ENCODE measurements at places on chromosomes 16 and 17. TPM values are rescaled to one million over a fixed set of nuclear protein-coding genes. Genes with fewer than 3 reads are reported as not detected.

GRCh38 chr16:86379505-86379846, 130.9 kb upstream of the FOXF1 start:
- peaks cover 60% of the 10 kb centered on the region for H3K4me1 ChIP-seq
- H3K27me3 ChIP-seq, result no peaks in the 10 kb centered on the region
- no peak overlapping the region for H3K4me3 ChIP-seq
- no peaks in the 10 kb centered on the region for H3K36me3 ChIP-seq
- no peak overlapping the region for H3K27ac ChIP-seq

- H3K4me1 ChIP-seq, result no peaks in the 10 kb centered on the region
- DNase-seq, result no peak
- H3K27me3 ChIP-seq, result no peaks in the 10 kb centered on the region
- H3K27ac ChIP-seq, result no peak overlapping the region
Observed at GRCh38 chr17:78644224-78644623, 67.0 kb upstream of the DNAH17 start.

NT5M gene
- total RNA-seq, result 0.69 TPM

DNA sequence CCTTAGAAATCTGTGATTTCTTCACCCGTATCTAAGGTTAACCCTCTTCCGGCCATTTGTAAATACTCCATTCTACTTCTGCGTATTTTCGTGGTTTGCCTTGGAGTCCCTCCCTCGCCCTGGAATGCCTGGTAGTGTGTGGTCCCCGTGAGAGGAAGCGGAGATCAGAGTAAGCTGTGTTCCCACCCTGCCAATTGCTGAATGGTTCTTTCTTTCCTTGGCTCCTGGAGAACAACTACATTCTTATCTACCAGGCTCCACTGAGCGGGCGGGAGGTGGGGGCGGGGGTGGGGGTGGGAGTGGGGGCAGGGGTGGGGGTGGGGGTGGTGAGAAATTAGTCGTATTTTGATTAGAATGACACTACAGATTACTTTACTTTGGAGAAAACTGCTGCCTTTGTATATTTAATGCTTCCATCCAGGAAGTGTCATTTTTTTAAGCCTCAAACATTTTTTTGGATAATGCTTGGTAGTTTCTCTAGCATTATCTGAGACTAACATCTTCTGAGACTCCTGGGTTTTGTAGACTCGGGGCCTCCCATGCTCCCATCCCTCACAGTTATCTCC, 20.9 kb upstream of the FASN start:
- H3K4me1 ChIP-seq, result peaks cover 43% of the 10 kb centered on the region
- 0 out of 2 replicates have a peak, but pooled peaks cover 1% of the 10 kb centered on the region for H3K36me3 ChIP-seq
- H3K4me3 ChIP-seq, result peak overlapping the region; percentile 9
- DNase-seq, result peak; percentile 89

DNA sequence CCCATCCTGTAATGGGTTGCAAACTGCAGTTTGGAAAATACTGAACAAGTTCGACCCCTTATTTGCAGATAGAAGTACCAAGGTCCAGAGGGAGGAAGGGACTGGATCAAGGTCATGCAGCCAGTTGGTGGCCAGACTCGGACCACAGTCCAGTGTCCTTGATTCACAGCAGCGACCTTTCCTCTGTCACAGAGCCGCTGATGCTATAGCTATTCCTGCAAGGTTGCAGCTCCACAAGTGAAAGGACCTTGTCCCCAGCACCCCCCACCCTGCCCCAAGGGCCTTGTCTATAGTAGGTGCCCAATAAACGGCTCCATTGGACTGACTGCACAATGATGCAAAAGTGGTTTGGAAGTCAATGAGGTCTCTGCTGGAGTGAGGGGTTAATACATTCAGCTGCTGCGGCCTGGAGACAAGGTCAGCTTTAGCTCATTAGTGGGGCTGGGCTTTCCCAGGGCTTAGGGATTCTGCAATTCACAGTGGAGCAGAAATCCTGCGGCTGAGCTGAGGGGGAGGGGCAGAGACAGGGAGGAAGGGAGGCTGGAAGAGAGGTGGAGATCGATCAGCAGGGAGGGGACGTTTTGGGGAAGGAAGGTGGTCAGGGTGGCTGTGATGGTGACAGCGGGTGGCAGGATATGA, 13.4 kb upstream of the CRHR1 start:
- no peak for DNase-seq
- no peaks in the 10 kb centered on the region for H3K4me1 ChIP-seq
- peaks cover 72% of the 10 kb centered on the region for H3K27me3 ChIP-seq
- H3K4me3 ChIP-seq, result no peak overlapping the region
- no peak overlapping the region for H3K27ac ChIP-seq

DNA sequence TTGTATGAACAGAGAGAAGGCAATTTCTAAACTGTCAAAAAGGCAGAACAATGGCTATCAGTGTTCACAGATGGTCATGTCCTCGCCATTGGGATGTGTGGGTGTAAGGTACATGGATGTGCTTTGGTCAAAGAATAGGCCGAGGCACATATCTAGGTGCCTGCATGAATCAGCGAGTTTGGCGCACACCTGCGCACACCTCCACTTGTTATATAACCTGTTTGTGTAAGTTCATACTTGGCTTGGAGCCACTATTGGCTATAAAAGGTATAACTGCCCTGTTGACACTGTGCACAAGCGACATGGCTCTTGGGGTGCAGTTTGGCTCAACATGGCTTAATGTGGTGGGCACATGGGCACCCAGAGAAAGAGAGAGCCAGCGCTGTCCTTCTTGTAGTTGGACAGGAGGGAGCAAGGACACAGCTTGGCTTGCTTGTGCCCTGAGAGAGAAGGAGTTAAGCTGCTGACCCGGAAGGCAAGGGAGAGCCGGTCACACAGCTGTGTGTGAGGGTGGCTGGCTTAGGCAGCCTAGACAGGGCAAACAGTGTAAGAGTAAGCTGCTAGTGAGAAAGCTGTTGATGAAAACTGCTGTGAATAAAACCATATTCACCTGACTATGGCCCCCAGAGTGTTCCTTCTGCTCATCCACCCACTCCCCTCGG, 499.1 kb downstream of the KCNJ2 start:
- H3K4me3 ChIP-seq, result no peak overlapping the region
- H3K27me3 ChIP-seq, result no peaks in the 10 kb centered on the region
- no peak overlapping the region for H3K27ac ChIP-seq
- no peak for DNase-seq
- H3K4me1 ChIP-seq, result no peaks in the 10 kb centered on the region

DNA sequence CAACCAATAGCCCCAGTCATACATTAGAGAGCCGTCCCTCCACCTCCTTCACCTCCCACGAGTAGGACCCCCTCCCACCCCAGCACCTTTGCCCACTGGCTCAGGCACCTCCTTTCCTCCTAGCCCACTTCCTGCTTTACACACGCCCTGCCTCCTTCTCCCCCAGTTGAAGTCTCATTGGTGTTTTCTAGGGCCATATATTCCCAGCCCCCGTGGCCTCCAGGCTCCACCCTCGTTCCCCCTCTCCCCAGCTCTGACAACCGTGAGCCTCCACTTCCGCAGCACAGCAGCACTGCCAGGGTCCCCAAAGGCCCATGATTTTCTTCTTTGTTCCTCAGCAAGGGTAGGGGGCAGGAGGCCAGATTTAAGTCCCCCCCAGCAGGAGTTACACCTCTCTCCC, 340.3 kb upstream of the TNRC6C start:
- H3K27me3 ChIP-seq, result no peaks in the 10 kb centered on the region
- no peaks in the 10 kb centered on the region for H3K4me1 ChIP-seq
- no peak for DNase-seq
- no peaks in the 10 kb centered on the region for H3K36me3 ChIP-seq
- no peak overlapping the region for H3K27ac ChIP-seq
- no peak overlapping the region for H3K4me3 ChIP-seq

CMTM2 gene
- total RNA-seq, result not detected

- peak overlapping the region; percentile 78 for H3K27ac ChIP-seq
- H3K36me3 ChIP-seq, result no peaks in the 10 kb centered on the region
- no peak overlapping the region for H3K4me3 ChIP-seq
- no peak for DNase-seq
- no peaks in the 10 kb centered on the region for H3K27me3 ChIP-seq
Observed at GRCh38 chr17:40108970-40109824, 8.8 kb upstream of the NR1D1 start.

NAGS gene
- total RNA-seq, result 2.8 TPM

DNA sequence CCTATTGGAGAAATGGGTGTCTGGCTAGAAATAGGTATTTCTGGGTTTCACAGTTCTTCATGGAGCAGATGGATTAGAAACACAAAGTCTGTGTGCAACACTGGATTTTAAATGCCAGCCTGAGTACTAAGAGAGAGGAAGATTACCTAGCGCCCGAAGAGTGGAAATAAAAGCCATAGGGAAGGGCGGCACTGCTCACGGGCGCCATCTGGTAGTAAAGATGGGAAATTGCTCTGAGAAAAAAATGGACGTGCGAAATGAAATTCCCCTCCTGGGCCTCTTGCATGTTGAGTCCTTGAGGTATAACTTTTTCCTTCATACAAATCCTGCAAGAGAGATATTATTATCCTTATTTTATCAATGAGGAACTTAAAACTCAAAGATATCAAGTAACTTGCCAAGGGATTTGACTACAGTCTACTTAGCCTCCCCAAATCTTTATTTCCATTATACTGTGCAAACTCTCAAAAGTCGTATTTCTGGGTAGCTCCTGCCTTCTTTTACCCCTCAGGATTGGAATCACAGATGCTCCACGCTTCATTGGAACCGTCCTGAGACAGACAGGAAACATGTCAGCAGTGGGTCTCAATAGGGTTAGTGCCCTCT, 72.8 kb downstream of the MMD start:
- no peaks in the 10 kb centered on the region for H3K36me3 ChIP-seq
- DNase-seq, result no peak
- H3K4me3 ChIP-seq, result no peak overlapping the region
- no peaks in the 10 kb centered on the region for H3K4me1 ChIP-seq

- H3K36me3 ChIP-seq, result no peaks in the 10 kb centered on the region
- no peaks in the 10 kb centered on the region for H3K4me1 ChIP-seq
- no peak for DNase-seq
- no peak overlapping the region for H3K4me3 ChIP-seq
- H3K27me3 ChIP-seq, result peaks cover 24% of the 10 kb centered on the region
Observed at GRCh38 chr17:39791111-39791992, 53.6 kb downstream of the GRB7 start.

SLC38A8 gene
- not detected for total RNA-seq

DNA sequence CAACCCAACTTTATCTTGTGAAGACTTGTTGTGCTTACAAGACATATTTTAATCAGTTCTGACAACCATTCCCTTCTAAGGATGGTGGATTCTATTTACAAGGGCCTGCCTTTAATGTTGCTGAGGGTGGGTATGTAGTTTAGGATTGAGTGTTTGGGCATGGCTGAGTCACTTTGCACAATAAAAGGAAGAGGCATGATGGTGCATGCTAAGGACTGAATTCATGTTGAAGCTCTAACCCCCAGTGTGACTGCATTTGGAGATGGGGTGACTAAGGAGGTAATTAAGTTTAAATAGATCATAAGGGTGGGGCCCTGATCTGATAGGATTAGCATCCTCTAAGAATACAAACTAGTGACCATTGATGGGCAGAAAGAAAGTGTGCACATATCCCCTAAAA, 196.1 kb upstream of the HS3ST3A1 start:
- H3K4me1 ChIP-seq, result no peaks in the 10 kb centered on the region
- no peak overlapping the region for H3K4me3 ChIP-seq
- no peaks in the 10 kb centered on the region for H3K27me3 ChIP-seq
- no peaks in the 10 kb centered on the region for H3K36me3 ChIP-seq
- no peak for DNase-seq

DNA sequence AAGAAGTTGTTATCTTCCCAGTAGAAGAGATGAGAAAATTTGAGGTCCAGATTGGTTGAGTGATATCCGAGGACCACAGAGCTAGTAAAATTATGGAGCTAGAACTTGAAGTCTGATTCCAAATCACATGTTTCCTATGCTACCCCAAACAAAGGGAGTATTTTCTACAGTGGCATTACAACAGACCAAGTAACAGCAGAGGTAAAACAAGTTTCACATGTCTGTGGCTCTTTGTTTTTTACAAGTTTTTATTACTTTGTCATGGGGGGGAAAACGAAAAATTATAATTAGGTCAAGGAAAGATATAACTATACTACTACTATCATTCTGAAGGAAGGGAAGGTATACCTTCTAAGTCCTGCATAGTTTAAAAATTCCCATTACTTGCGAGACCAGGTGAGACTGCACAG, 49.4 kb downstream of the KANSL1 start:
- H3K4me3 ChIP-seq, result no peak overlapping the region
- H3K27me3 ChIP-seq, result no peaks in the 10 kb centered on the region
- H3K4me1 ChIP-seq, result no peaks in the 10 kb centered on the region
- DNase-seq, result no peak
- no peaks in the 10 kb centered on the region for H3K36me3 ChIP-seq

- peaks cover 52% of the 10 kb centered on the region for H3K36me3 ChIP-seq
- H3K4me3 ChIP-seq, result no peak overlapping the region
- peaks cover 6% of the 10 kb centered on the region for H3K4me1 ChIP-seq
- no peaks in the 10 kb centered on the region for H3K27me3 ChIP-seq
- no peak overlapping the region for H3K27ac ChIP-seq
- DNase-seq, result no peak
Observed at GRCh38 chr17:80270104-80270503, 9.5 kb downstream of the RNF213 start.

DNA sequence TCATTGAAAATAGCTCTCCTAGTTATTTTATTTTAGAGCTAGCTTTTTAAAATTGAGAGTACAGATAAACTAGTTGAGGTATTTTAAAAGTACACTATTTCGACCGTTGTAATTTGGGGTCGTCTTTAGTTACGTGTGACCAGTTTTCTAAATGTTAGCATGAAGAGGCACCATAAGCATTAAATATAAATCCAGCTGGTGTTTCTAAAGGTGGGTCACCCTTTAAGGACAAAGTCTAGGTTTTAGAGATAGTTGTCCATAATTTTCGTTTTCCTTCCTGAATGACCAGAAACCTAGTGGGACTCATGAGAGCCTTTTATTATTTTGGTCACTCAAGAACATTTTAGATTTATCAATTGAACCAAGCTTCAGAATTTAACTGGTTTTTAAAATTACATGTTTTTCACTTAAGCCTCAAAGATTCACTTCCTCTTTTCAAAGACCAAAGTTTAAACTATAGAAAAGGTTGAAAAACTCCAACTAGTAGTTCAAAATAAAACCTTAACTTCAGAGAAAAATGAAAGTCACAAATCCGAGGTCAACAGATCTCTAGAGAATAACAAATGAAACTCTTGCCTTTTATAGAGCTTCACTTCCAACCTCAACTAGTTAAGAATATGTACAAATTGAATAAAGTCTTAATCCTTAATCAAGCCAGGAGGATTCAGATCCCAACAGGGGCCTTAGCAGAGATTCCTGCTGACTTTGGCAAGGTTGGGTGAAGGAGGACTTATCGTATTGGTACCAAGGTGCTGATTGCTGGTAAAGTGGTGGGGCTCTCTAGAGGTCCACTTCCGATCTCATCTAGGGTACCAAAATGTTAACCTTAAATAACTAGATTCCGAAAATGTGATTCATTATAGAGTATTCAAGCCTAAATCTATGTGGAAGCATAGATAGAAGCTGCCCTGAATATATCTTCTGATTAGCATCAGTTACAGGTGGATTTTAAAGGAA, 32.5 kb downstream of the PHKB start:
- H3K4me1 ChIP-seq, result no peaks in the 10 kb centered on the region
- H3K36me3 ChIP-seq, result no peaks in the 10 kb centered on the region
- H3K4me3 ChIP-seq, result no peak overlapping the region
- no peak for DNase-seq
- H3K27me3 ChIP-seq, result no peaks in the 10 kb centered on the region
